ENCODE measurements at places on chromosomes 2 and 18. TPM values are rescaled to one million over a fixed set of nuclear protein-coding genes. Genes with fewer than 3 reads are reported as not detected.

PECR gene
- 29.9 TPM for total RNA-seq

DYNAP gene
- not detected for total RNA-seq

VWA3B gene
- total RNA-seq = 0.31 TPM

IMP4 gene
- 36.7 TPM for total RNA-seq

UGT1A6 gene
- not detected for total RNA-seq

HNMT gene
- 159 TPM for total RNA-seq

KCNJ3 gene
- 22.8 TPM for total RNA-seq

CYP27A1 gene
- total RNA-seq = 2.8 TPM

GCKR gene
- total RNA-seq = 0.16 TPM

TRIM43 gene
- total RNA-seq = not detected

SCN1A gene
- 33.8 TPM for total RNA-seq

DSG3 gene
- 0.16 TPM for total RNA-seq

ANKRD29 gene
- total RNA-seq = 1.2 TPM

ARHGAP28 gene
- 21.2 TPM for total RNA-seq

EML6 gene
- 12.9 TPM for total RNA-seq

EMX1 gene
- total RNA-seq = 21.1 TPM

ITGB6 gene
- 0.16 TPM for total RNA-seq

SPR gene
- 1.2 TPM for total RNA-seq

CNGA3 gene
- total RNA-seq = 4.4 TPM

LHCGR gene
- total RNA-seq = 0.16 TPM

CMPK2 gene
- 10.9 TPM for total RNA-seq

SLC25A52 gene
- total RNA-seq = not detected

GNAL gene
- total RNA-seq = 49.8 TPM

TXNDC2 gene
- not detected for total RNA-seq

All from occipital lobe (tissue), 3 donors.